ENCODE measurements at places on chromosomes 11 and 22.

DNA sequence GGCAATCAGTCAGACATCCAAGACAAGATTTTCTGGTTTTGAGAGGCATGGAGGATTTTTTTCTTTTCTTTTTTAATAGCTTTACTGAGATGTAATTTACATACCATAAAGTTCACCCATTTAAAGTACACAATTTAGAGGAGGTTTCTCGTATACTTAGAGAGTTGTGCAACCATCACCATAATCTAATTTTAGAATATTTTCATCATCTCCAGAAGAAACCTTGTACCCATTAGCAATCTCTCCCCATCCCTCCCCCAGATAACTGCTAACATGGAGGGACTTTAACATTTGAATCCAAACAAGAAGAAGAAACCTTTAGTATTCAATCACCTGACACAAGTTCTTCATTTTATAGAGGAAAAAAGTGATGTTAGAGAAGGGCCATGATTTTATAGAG lies 83.6 kb downstream of the CLPB start:
- no peak for DNase-seq

DNA sequence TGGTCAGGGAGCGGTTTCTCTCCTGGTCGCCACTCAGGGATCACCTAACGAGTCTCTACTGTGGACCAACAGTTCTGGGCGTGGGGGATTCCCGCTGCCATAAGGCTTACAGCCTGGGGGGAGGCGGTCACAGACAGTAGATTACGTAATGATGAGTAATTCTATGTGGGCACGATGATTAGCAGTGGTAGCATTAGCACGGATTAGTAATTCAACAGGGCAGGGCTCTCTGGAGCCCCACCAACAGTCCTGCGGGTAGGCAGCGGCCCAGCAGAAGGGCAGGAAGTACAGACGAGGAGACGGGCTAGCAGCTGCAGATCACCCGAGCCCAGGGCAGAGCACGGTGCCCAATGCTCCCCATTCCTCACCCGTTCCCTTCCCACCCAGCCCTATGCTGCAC lies 3.6 kb downstream of the SHISAL1 start:
- DNase-seq, result peak; percentile 72

DNA sequence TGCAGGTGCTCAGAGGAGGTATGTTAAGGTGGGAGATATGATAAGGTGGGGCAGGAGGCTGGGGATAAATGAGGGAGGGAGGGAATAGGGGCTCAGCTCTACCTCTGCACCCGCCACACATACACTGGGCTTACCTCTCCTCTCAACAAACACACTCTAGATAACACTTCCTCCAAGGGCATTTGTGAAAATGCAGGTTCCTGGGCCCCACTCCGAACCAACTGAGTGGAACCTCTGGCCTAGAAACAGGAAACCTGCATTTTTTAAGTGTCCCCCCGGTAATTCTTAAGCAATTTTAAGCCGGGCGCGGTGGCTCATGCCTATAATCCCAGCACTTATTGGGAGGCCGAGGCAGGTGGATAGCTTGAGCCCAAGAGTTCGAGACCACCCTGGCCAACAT lies 46.5 kb upstream of the CD5 start:
- no peak for DNase-seq

DNA sequence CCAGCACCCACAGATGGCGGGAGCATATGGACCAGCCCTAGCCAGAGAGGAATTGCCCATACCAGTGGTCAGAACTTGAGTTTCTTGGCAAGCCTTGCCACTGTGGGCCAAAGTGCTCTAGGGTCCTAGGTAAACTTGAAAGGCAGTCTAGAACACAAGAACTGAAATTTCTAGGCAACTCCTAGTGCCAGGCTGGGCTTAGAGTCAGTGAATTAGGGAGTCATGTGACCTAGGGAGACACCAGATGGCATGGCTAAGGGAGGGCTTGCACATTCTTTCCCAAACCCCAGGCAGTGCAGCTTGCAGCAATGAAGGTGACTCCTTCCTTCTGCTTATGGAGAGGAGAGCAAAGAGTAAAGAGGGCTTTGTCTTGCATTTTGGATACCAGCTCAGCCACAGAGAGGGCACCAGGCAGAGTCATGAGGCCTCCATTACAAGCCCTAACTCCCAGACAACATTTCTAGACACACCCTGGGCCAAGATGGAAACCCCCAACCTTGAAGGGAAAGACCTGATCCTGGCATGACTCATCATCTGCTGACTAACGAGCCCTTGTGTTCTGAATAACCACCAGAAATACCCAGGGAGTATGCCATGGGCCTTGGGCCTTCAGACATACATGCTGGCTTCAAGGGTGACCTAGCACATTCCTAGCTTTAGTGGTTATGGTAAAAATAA lies 19.2 kb upstream of the OR56A3 start:
- no peak for DNase-seq

GRCh38 chr11:71454470-71455113 lies 1.6 kb downstream of the NADSYN1 start:
- DNase-seq, result no peak

Measured in retinal pigment epithelial cell (primary cell).